Right ventricle myocardium superior (tissue), 1 donor: ENCODE measurements at places on chromosomes 11 and 22.

GRCh38 chr11:16406226-16406625 is 49.9 kb upstream of the SOX6 start:
- DNase-seq, result no peak

DNA sequence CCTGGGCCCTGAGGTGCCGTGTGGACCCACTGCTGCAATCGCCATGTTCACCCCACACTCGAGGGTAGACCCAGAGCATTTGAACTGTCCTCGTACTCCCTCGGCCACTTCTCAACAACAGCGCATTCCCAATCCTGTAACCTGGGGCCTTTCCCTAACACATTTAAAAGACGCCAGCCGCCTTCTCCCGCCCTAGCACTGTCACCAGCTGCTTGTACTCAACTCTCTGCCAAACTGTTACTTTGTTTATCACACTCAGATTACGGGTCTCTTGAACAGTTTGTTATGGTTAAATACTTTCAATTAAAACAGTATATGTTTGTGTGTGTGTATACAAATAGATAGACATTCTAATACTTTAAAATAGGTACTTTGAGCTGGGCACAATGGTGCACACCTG is 20.7 kb downstream of the CDKN1C start:
- DNase-seq, result no peak

GRCh38 chr22:46728470-46728869 is 9.6 kb downstream of the CERK start:
- peak; percentile 57 for DNase-seq

DNA sequence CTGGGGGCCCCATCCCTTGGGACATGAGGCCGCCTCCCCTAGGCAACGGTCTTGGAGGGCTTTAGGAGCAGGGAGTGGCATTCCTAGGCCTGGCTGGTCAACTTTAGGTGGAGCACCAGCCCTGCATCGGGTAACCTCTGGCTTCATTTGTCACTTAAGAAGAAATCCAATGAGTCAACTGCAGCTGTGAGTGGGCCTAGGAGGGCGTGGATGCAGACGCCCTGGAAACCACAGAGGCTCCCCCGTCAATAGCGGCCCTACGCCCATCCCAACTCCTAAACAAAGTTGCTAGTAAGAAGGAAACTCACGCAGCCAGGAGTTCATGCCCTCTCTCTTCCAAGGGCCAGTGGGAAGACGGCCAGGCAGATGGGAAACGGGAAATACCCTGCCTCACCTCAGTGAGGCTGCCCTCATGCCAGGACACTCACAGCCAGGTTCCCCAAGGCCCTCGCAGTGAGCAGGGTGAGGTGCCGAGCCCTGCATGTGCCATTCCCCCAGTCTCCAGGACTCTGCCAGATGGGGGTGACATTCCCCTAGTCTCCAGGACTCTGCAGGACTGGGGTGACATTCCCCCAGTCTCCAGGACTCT is 20.8 kb downstream of the BID start:
- DNase-seq, result no peak

- no peak for DNase-seq
Observed at GRCh38 chr11:35138606-35138942, 397 bp upstream of the CD44 start.

DNA sequence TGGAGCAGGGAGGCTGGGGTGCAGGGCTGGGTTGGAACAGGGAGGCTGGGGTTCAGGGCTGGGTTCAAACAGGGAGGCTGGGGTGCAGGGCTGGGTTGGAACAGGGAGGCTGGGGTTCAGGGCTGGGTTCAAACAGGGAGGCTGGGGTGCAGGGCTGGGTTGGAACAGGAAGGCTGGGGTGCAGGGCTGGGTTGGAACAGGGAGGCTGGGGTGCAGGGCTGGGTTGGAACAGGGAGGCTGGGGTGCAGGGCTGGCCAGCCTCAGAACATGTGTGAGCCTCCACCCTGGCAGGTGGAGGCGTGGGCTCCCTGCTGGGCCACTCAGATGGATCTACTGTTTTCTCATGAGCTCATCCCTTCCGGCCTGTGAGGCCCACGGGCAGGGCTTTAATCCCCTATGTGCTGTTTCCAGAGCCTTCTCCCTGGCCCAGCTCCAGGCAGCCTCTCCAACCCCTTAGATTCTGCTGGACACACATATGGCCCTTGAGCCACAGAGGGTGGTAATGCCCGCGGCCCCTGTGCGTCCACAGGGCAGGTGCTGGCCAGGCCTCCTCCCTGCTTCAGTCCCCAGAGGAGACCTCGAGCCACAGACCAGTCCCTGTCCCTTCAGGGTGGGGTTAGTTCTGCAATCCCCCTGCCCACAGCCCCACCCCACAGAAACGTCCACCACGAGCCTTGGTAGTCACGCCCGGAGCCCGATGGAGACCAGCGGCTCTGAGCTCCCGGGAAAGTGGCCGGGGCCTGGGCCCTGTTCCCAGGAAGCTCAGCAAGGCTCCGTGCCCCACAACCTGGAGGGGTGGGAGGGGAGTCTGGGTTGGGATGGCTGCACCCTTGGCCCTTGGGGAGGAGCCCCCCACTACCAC is 197.9 kb downstream of the BRD1 start:
- DNase-seq, result no peak

DNA sequence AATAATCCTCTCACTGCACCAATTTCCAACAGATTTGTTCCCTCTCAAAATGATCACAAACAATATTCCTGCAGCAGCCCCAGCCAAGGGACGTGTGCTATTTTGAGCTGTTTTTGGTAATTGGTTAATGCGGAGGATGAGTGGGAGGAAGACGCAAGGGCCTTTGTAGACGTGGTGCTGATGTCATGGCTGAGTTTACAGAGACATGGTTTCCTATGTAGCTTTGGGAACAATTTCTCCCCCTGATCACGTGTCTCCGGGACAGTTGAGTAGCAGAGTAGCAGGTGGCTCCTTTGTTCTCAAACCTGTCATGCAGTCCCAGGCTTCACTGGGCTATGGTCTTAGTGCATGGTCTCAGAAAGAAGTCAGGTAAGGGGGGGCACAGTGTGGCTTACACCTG is 183.2 kb upstream of the NECTIN1 start:
- no peak for DNase-seq

DNA sequence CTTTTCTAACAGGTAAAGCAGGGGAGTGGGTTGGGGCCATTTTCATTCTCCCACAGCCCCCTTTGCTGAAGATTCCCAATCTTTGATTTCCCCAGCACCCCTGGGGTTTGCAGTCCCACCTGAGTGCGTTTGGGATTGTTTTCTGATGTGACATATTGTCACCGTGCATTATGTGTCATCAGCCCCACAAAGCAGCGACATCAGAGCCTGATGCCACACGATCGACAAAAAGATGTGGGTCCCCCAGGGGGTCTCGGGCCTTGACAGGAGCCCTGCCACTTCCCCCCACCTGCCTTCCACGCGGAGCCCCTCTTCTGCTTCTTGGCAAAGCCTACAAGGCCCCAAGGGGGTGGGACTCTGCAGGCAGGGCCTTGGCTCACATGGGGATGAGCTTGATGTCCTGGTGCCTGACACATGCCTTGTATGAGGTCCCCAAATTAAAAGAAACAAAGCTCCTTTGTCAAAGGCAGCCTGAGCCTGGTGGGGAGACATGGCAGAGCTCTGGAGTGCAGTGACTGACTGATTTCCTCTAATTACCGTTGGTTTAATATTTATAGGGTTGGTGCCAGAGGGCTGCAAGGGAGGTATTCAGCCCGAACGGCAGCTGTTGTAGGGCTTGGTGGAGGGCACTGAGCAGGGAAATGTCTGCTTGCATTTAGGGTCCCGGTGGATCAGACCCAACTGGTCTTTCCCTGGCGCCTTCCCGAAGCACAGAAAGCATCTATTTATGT is 149.2 kb downstream of the MIAT start:
- no peak for DNase-seq

GRCh38 chr11:117337076-117337475 is 9.4 kb downstream of the CEP164 start:
- DNase-seq, result no peak

GRCh38 chr11:98061858-98062257 is 958.9 kb upstream of the CNTN5 start:
- DNase-seq, result no peak

DNA sequence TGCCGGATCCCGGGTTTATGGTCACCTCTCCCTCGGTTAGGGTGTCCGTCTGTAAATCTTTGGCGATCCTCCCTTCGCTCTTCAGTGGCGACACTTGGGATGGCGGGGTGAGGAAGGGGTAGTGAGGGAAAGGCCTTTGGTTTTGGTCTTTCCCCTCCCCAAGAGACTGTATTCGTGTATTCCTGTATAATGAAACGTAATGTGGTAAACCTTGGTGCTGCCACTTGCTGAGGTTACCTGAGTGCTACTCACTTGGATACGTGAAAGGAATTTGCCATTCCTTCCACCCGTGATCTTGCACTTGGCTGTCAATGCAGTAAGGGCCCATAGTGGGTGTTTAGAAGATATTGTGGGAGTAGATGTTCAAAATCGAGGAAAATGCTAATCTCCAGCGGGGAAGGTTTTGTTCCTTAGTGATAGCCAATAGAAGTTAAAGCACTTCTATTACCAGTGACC is 578 bp upstream of the NUP160 start:
- no peak for DNase-seq

DNA sequence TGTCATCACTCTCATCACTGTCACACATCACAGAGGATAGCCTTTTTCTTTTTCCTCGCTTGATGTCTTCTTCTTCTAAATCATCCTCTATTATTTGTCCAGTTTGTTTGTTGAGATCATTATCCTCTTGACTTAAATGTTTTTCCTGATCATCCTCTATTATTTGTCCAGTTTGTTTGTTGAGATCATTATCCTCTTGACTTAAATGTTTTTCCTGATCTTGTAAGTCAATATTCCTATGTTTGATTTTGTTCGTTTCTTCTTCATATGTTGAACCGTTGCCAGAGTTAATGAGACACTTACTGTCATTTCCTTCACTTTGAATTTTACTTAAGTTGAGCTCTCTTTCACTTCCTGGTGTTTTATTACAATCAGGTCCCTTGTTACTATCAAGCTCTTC is 5.6 kb downstream of the CCDC82 start:
- no peak for DNase-seq

DNA sequence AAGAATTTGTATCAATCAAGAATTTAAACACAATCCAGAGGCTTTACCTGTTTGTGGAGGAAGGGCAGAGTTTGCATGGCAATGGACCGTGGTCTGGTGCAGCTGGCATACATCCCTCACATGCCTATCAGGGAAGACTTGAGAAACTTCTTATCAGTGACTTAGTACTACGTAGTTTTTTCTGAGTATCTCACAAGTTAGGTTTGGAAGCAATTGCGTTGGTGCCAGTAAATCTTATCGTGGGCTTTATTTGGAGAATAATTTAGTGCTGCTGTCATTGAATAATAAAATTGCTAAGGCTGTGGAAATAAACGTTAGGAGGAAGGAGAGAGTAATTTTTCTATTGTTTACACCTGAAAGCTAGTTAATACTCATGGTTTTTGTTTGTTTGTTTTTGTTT is 72.3 kb downstream of the PRMT3 start:
- DNase-seq, result no peak
